Activated T-cell treated with anti-CD3 and anti-CD28 coated beads for 1 hour (primary cell): ENCODE measurements at places on chromosomes 12 and 14.

- no peak for DNase-seq
Measured at GRCh38 chr14:72603639-72604038, 290.3 kb downstream of the DPF3 start.

DNA sequence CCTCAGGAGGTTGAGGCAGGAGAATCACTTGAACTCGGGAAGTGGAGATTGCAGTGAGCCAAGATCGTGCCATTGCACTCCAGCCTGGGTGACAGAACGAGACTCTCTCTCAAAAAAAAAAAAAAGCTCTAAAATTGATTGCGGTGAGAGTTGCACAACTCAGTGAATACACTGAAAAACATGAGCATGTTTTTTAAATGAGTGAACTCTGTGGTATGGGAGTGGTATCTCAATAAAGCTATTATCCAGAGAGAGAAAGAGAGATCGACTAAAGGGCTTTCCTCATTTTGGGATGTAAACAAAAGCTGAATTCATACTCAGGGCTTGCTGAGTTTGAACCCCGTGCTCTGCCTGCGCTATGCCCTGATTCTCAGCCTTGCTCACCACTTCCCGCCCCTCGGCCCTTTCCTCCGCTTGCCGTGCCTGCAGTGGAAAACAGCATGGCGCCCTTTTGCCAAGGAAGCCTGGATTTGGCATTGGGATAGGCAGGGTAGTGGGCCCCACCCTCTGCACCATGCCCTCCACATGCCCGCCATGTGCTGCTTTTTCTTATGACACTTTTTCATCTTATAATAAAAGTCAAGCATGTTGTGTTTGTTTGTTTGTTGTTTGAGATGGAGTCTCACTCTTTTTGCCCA lies 102.5 kb downstream of the LGMN start:
- DNase-seq: no peak

DNA sequence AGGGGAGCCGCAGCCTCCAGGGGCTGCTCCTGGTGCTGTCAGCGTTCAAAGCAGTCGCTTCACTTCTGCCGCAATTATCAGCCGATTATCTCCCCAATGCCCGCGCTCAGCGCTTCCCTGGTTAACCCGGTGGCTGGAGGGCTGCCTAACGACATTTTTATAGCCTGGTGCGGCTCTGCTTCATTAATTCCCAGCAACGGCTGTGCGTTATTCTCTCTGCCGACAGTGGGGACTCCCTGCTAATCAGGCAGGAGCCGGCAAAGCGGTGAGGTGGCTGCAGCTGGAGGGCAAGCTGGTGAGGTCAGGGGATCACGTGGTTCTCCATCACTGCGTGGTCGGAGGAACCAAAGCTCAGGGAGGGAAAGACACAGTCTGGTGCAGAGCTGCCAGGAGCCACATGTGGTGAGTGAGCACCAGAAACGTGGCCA lies 62.9 kb downstream of the GLRX5 start:
- DNase-seq: no peak

DNA sequence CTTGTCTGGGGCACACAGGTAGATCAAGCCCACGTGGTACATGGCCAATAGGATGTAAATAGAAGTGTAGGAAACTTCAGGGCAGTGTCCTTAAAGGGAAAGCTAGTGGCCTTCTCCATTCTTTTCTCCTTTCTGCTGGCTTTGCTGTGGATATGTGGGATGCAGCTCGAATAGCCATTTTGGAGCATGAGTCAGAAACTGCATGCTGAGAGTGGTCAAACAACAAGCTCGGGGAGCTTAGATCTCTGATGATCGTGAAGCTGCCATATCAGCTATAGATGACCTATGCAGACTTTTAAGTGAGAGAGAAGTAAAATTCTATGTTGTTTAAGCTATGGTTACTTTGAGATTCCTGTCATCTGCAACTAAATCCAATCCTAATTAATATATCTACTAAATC lies 241.3 kb upstream of the DAAM1 start:
- DNase-seq: no peak

DNA sequence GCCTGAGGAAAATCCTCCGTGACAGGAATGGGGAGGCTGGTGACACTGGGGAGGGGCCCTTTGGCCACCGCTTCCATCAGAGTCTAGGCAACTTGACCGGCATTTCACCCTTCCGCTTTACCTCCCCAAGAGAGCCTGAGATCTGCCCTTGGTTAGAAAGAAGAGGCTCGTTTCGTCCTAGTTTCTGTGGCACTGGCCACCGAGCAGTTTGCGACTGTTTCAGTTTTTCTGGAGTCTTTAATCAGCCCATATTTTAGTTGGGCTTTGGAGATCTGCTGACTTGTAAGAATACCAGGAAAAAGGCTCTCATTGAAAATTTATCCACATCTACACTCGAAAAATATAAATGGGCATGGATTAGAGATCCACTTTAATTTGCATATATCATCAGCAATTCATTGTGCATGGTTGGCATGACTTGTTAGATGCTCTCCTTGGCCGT lies 414 bp upstream of the ANKS1B start:
- no peak for DNase-seq

GRCh38 chr12:27431185-27431584 lies 15.4 kb upstream of the SMCO2 start:
- no peak for DNase-seq

- no peak for DNase-seq
Measured at GRCh38 chr12:108430245-108430644, 84.8 kb upstream of the FICD start.

- no peak for DNase-seq
Measured at GRCh38 chr12:92468358-92469020, 234.3 kb upstream of the PLEKHG7 start.
